ENCODE measurements at places on chromosomes 7 and 10.

DNA sequence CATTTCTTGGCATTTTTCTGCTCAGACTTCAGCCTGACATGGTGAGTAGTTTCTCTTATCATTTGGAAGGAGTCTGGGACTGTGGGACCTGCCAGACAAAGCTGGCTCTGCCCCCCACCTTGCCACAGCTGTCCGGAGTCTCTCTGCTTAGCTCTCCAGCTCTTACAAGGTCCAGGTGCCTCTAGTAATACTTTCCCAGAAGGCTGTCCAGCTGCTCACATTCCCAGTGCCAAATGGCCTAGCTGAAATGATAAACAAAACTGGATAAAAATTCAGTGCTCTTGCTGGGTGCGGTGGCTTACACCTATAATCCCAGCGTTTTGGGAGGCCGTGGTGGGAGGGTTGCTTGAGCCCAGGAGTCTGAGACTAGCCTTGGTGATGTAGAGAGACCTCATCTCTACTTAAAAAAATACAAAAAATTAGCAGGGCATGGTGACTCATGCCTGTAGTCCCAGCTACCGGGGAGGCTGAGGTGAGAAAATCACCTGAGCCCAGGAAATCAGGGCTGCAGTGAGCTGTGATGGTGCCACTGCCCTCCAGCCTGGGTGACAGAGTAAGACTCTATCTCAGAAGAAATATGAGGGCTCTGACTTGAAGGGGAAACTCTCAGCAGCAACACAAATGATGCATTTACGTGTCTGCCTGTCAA lies 86.8 kb downstream of the C10orf90 start:
- DNase-seq, result no peak

DNA sequence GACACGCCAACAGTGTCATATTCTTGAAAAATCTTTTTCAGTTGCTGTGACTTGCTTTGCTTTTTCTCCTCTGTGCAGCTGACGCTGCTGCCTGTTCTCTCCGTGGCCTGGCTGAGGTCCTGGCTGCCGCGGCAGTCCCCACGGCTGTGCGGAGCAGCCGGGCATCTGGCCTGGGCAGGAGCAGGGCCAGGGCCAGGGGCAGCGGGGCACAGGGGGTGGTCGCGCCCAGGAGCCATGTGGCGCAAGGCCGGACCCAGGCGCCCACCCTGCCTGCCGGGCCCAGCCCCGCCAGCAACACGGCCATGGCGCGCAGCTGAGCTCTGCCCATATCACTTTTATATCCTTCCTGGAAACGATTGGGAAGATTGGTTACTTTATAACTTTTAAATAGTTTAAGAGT lies 109.4 kb upstream of the ACBD5 start:
- DNase-seq, result no peak

- DNase-seq, result no peak
Observed at GRCh38 chr7:30173058-30173897, 38.5 kb downstream of the MTURN start.

DNA sequence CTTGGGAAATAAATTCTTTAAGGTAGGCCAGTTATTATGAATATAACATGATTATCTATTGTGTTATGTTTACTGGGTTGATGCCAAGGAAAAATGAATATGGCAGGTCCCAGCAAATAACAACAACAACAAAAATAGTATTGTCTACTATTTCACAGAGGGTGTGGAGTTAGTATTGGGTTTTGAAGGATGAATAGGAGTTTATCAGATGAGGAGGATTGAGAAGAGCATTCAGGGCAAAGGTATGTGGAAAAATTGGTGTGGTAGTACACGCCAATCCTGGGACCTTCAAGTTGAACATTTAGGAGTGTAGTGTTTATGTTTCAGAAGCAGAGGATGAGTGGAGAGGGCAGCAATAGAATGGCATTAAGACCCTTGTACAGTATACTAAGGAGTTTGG lies 671.9 kb downstream of the AUTS2 start:
- DNase-seq, result no peak

DNA sequence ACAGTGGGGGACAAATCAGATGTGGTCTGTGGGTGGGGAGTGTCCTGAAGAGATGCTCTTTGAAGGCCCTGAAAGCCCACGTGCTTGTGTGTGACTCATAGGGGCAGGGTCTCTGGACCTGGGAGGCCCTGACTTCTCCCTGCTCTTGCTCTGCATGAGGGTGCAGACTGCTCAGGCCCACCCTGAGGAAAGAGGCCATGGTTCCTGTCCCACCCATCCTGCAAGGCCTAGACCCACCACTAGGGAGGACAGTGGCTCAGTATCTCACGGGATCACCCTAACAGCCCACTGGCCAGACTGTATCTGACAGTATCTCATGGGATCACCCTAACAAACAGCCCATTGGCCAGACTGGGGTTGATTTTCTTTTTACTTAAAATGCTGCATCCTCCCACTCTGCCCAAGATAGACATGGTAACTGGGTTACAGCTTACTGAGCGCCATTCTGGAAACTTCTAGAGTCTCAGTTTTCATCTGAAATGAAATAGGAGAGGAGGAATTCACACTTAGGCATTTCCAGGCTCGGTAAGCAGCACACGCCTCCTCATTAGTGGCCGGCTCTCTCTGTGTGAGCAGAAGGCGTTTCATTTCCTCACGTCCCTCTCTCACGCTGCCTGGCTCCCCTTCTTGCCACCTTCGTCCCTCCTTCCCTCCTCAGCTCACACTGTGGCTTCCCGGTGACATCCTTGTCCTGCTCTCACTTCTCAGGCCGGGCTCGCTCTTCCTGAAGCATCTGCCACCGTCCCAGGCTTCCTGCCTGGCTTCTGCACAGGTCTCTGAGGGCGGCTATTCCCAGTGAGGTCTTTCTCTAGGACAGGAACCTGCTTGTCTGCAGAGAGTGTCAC lies 242.6 kb downstream of the GLRX3 start:
- no peak for DNase-seq

- DNase-seq, result no peak
Observed at GRCh38 chr10:17850501-17850900, 41.4 kb downstream of the MRC1 start.

DNA sequence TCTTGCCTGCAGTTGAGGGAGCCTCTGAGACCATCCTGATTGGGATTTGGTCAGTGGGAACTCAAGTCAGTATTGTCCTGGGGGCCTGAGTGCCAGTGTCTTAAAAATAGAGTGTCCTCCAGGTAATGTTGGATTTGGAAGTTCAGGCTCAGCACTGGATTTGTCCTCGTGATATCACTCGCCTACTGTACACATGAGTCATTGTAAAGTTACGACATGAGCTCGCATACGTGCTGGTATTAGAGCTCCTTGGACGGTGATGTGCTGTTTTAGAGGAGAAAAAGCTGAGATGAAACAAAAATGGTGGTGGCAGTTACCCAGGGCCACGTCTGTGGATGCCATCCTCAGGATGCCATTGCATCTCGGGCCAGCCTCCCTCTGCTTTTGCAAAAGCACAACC lies 78.2 kb downstream of the MGMT start:
- DNase-seq, result no peak

DNA sequence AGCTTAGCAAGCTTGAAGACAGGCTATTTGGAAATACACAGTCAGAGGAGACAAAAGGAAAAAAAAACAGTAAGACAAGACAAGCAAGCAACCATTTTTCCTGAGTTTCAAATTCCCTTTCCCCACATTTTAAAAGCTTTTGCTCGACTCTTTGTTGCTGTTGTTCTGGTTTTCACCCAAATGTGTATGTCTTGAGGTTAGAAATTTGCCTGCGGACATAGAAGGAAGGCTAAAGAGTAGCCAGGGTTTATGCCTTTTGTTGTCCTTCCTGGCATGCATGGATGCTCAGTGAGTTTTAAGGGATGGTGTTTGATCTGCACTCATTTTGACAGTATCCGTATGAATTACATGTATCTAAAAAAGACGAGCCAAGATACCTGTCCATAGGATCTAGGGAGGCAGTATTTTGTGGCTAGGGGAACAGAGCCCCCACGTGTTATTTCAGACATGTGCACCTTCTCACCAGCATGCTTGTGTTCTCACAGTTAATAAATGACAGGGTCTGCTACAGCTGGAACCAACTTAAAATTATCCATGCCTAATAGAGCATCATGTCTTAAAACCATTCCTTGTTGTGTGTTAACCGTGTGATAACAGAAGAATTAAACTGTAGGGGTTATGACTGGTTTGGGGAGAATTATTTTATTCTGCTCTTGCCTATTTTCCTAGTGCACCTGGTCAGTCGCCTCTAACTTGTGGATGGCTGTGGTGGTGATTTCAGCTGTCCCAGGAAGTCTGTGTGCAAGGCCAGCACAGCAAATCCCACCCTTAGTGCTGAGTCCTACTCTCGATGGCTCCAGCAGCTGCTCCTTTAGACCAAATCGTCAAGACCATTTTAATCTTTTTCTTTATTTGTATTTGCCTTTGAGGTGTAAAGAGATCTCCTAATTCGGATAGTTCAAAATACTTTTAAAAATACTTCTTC lies 9.1 kb downstream of the WIPF3 start:
- no peak for DNase-seq

- DNase-seq, result no peak
Observed at GRCh38 chr10:96904648-96905047, 72.5 kb downstream of the LCOR start.

DNA sequence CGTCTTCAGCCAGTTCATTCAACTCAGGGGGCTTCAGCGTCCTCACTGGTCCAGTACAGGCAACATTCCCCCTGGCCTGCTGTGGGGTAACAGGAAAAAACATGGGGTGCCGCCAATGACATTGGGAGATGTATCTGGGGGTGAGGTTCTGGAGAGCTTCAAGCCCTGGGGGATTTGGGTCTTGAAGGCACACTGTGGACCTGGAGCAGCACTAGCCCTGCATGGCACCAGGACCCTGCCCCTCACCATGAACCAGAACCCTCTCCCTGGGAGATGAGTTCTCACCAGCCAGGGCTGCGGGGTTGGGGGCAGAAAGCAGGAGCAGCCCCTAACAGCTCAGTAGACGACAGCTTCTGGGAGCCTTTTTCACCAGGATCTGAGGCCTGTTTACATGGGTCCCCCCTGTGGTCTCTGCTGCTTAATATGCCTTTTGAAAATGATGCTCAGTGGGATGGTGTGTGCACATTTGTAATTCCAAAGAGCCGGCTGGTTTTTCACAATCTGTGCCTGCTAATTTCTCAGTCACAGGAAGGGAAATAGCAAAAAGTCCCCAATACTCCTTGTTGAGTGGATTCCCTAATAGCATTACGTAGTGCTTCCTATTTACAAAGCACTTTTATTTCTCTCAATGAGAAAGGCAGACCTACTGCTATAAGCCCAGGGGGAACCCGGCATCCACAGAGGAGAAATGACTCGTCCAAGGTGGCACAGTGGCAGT lies 509.5 kb downstream of the RPS24 start:
- DNase-seq, result no peak

DNA sequence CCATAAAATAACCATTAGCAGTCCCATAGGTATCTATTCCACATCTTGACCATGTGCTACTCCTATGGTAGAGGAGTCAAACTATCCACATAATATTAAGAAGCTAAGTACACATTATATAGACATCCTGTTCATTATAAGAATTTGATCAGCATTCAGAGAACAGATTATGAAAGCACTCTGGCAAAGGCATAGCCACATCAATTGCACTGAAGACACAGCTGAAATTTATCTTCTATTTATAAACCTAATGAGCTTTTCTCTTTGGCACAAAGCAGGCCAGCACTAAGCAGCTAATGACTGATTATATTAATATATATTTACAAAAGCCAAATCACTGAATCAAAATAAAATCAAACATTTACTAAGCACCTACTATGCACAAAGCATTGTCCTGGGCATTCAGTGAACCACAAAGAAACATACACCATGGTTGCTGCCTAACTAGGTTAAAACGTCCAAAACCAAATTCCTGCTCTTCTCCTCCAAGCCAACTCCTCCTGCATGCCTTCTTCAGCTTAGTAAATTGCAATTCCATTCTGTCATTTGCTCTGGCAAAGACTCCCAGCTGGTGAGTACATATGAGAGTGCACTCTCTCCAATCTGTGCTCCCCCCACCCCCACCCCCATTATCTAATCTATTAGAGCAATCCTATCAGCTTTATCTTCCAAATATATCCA lies 122.6 kb upstream of the ASAH2 start:
- no peak for DNase-seq

- no peak for DNase-seq
Observed at GRCh38 chr7:27119412-27119911, 11.1 kb downstream of the HOXA4 start.

DNA sequence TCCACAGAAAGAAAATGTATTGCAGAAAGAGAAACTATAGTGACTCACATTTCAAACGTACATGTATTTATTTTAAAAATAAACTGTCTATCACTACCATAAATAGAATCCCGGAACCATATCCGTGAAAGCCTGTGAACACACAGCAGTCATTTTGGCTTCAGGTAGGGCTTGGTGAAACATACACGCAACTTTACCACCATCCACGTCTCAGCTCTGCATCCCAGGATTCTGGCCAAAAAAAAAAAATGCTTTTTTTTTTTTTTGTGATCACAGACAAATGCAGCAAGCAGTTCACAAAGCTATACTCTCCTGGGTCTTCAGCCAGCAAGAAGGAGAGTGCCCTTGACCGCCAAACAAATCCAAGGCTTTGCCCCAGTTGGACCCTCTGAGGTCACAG lies 56.8 kb upstream of the OCM2 start:
- DNase-seq, result no peak

DNA sequence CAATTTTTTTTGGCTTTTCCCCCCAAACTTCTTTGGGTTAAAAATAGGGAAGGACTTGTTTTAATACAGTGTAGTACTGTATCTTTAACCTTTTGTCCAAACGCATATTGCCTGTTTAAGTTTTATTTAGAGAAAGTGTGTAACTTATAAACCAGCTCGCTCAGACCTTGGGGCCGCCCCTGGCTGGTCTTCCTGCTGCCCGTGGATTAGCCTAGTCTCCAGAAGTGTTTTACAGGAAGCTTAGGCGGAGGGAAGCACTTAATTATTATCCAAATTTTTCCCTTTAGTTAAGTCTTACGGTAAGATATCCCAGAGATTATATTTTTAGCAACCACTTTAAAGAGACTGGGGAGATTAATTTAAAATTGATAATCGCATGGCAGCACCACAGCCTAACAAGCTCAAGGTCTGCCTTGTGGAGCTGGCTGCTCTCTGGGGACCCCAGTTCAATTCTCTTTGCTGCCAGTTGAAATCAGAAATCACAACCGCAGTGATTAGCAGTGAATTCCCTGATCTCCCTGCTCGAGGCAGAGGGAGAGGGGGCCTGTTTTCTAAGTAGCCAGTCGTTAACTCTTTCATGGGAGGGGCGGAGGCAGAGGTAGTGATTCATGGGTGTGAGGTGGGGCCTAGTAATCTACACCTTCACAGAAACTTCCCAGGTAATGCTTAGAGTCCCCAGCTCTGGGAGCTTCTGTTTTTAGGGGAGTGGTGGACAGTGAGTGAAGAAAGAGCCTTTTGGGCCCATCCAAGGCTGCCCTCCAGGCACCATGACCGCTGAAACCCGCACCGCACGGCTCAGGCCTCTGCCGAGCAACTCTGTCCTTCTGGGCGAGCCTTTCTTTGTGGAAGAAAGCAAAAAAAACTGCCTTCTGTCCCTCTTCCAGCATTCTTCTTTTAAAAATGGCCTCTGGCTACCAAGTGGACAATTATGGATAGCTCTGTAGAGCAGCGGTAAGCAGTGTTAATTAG lies 548.7 kb upstream of the GALNT17 start:
- no peak for DNase-seq
